Camera-type eye (tissue), 1 donor: ENCODE measurements at places on chromosomes 1 and 21. TPM values are rescaled to one million over a fixed set of nuclear protein-coding genes. Genes with fewer than 3 reads are reported as not detected.

ARMH1 gene
- total RNA-seq, result 6.7 TPM

PADI2 gene
- 24.0 TPM for total RNA-seq

CD55 gene
- total RNA-seq, result 27.0 TPM

RYR2 gene
- total RNA-seq, result 7.6 TPM

CAMK2N1 gene
- total RNA-seq, result 27.9 TPM

EPS15 gene
- 120 TPM for total RNA-seq

BACE2 gene
- total RNA-seq, result 60.8 TPM

CADM3 gene
- 89.3 TPM for total RNA-seq

TAGLN2 gene
- 113 TPM for total RNA-seq

LGR6 gene
- total RNA-seq, result 3.6 TPM
